ENCODE measurements at places on chromosomes 6 and 20. TPM values are rescaled to one million over a fixed set of nuclear protein-coding genes. Genes with fewer than 3 reads are reported as not detected.

Gene B3GAT2
- not detected for polyA plus RNA-seq

Gene ETV7
- polyA plus RNA-seq = 0.10 TPM

Gene CTNNBL1
- 42.2 TPM for polyA plus RNA-seq

Gene PROKR2
- not detected for polyA plus RNA-seq

Gene ADGRF5
- polyA plus RNA-seq = 28.8 TPM

Gene PLA2G7
- 0.12 TPM for polyA plus RNA-seq

Gene PRSS16
- not detected for polyA plus RNA-seq

Gene PABPC1L
- 2.6 TPM for polyA plus RNA-seq

Gene RIMS1
- not detected for polyA plus RNA-seq

Gene NQO2
- 52.3 TPM for polyA plus RNA-seq

Gene ADGRF4
- 0.01 TPM for polyA plus RNA-seq

Gene TCF15
- polyA plus RNA-seq = 41.0 TPM

Gene SLC12A5
- polyA plus RNA-seq = not detected

Gene SALL4
- polyA plus RNA-seq = 0.01 TPM

Gene RNF182
- polyA plus RNA-seq = not detected

Gene GRIK2
- polyA plus RNA-seq = 0.13 TPM

Gene INSM1
- 0.07 TPM for polyA plus RNA-seq

Gene TP53TG5
- polyA plus RNA-seq = 1.1 TPM

Gene TEAD3
- 29.1 TPM for polyA plus RNA-seq

Gene ALDH5A1
- 1.9 TPM for polyA plus RNA-seq

Gene TPX2
- polyA plus RNA-seq = 0.72 TPM

Gene SIRPB2
- 0.88 TPM for polyA plus RNA-seq

Gene ATP9A
- 3.9 TPM for polyA plus RNA-seq

Gene MTHFD1L
- polyA plus RNA-seq = 1.7 TPM

Gene VSX1
- polyA plus RNA-seq = 0.16 TPM

Gene NCOA3
- polyA plus RNA-seq = 11.6 TPM

Gene PNLDC1
- polyA plus RNA-seq = 0.29 TPM

Gene TGM3
- not detected for polyA plus RNA-seq

Gene PPP2R5D
- 23.9 TPM for polyA plus RNA-seq

Gene CARMIL1
- polyA plus RNA-seq = 3.1 TPM

Gene SLC26A8
- 0.03 TPM for polyA plus RNA-seq

Gene CALHM4
- polyA plus RNA-seq = 0.09 TPM

Gene KIF13A
- polyA plus RNA-seq = 17.2 TPM

Gene TRDN
- 1,141 TPM for polyA plus RNA-seq

Gene RBPJL
- not detected for polyA plus RNA-seq

Gene OR2J3
- polyA plus RNA-seq = not detected

Gene SH3BGRL2
- 4.4 TPM for polyA plus RNA-seq

Gene ULBP1
- polyA plus RNA-seq = 0.07 TPM

Gene FNDC11
- polyA plus RNA-seq = 0.19 TPM

Gene ZNF165
- 0.51 TPM for polyA plus RNA-seq

Gene SLC22A3
- 0.71 TPM for polyA plus RNA-seq

Gene HLA-DQB2
- not detected for polyA plus RNA-seq

Gene GNRH2
- polyA plus RNA-seq = not detected

Gene HCRTR2
- polyA plus RNA-seq = not detected

Gene PEX7
- 5.6 TPM for polyA plus RNA-seq

Gene LRP11
- polyA plus RNA-seq = 0.51 TPM

Gene ANKRD66
- polyA plus RNA-seq = not detected

Gene AARS2
- polyA plus RNA-seq = 6.5 TPM

Gene LIN28B
- not detected for polyA plus RNA-seq

Gene PRDM1
- 0.73 TPM for polyA plus RNA-seq

Gene WFDC5
- polyA plus RNA-seq = not detected

Gene C20orf141
- polyA plus RNA-seq = not detected

Gene C6orf163
- 0.35 TPM for polyA plus RNA-seq

Gene SOBP
- 9.7 TPM for polyA plus RNA-seq

Gene SAPCD1
- 1.9 TPM for polyA plus RNA-seq

Gene SCRT2
- not detected for polyA plus RNA-seq
